Activated T-cell treated with anti-CD3 and anti-CD28 coated beads for 1 hour (primary cell): ENCODE measurements at places on chromosomes 1 and 21.

DNA sequence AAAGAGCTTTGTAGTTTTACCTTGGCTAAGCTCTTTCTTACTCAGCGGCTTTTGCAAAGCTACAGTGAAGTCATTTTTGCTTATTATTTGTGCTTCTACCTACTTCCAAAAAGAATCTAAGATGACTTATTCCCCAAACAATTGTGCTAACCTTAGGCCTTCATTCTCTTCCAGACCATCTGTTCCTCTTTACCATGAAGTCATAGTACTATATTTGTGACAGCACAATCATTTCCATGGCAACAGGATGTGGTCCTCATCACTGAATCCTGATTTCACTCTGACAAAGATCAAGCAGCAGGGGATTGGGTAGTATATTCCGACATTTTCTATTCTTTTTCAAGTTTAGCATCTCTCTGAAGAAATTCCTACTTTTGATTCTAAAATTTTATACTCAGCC lies 24.8 kb upstream of the NMNAT2 start:
- DNase-seq = no peak

GRCh38 chr1:9892563-9893528 lies 17.2 kb downstream of the CTNNBIP1 start:
- DNase-seq = no peak

GRCh38 chr1:157831968-157832626 lies 9.5 kb downstream of the CD5L start:
- DNase-seq = no peak

- no peak for DNase-seq
These were observed 4.9 kb upstream of the KIF14 start for GRCh38 chr1:200625381-200625824.

DNA sequence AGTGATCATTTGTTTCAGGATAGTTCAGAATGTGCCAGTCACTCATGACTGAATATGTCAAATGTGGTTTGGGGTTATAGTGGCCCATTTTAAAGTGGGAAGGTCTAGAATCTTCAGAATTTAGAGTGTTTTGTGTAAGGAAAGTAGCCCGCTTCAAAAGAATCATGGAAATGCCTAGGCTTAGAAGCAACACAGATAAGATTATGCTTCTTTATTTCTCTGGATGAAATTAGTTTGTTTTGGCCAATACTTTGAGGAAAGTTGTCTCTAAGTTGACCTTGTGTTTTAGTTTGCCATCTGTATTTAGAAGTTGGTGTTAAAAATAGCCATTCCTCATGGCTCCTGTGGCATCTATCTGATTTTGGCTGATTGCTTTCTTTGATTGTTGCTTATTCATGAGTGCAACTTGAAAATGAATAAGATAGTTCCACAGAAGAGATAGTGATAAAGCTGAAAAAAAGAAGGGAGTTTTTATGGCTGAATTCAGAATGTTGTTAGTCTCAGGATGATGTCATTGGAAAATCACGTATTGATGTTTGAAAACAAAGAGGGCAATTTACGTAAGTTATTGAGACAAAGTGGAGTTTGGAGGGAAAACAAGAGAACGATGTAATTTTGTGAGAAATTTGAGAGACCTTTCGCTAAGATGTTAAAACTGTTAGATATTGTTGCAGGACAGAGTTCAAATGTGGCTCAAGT lies 71.9 kb downstream of the PLA2G4A start:
- DNase-seq = no peak

DNA sequence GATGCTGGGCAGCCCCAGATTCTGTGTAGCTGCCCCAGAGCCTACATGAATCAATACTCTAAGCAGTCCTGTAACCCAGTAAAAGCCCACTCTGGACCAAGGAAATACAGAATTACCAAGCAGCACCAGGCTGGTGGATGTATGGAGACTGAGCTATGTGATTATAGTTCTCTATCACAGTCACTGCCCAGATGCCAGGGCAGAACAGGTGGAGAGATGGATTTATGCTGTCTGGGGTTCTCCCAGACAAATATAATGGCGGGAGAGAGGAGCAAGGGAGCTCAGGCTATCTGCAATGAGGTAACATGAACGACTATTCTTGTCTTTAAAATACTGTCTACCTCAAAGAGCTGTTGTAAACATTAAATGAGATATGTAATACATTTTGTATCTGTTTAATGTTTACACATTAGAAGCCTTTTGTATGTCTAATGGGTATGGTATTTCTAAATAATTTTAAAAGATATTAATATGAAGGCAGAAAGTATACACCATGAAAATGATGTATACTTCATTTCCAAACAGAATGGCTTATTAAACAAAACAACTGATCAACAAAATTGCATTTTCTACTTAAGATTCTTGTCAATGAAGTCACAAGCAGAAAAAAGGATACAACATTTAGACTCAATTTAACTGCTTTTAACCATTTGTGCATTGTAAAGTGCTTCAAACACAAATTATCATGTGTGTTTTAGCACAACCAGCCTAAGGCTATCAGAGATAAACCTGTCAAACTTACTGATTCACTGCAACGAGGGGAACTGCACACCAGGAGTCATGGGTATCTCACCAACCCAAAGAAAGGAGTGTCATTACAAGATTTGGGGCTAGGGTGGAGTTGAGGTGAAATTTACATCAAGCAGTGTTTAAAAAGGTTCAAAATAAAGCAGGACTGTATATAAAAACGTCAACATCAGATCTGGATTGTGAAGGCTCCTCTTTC lies 3.0 kb downstream of the SDE2 start:
- no peak for DNase-seq

DNA sequence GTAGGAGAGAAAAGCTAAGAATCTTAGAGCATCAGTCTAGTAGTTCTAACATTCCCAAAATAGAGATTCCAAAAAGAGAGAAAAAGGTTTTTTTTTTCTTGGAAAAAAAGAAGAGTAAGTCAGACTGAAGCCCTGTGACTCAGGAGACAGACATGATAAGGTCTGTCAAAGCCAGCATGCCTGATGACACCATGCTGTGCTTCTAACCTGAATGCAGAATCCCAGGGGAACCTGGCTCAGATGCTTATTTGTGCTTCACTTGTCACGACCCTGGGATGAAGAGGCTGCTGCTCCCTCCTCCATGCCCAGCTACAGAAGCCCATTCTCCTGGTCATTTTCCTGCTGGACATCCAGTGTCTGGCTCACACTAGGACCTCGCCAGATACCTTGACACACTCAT lies 44.3 kb downstream of the ERICH3 start:
- no peak for DNase-seq

GRCh38 chr1:247115141-247115510 lies 11.0 kb upstream of the ZNF669 start:
- DNase-seq = no peak
